Stimulated activated CD4-positive, alpha-beta T cell treated with anti-CD3 and anti-CD28 coated beads, Interleukin-1b, Interleukin-23, amount 100 ng/mL, for 1 hour (primary cell): ENCODE measurements at places on chromosomes 6 and 20.

DNA sequence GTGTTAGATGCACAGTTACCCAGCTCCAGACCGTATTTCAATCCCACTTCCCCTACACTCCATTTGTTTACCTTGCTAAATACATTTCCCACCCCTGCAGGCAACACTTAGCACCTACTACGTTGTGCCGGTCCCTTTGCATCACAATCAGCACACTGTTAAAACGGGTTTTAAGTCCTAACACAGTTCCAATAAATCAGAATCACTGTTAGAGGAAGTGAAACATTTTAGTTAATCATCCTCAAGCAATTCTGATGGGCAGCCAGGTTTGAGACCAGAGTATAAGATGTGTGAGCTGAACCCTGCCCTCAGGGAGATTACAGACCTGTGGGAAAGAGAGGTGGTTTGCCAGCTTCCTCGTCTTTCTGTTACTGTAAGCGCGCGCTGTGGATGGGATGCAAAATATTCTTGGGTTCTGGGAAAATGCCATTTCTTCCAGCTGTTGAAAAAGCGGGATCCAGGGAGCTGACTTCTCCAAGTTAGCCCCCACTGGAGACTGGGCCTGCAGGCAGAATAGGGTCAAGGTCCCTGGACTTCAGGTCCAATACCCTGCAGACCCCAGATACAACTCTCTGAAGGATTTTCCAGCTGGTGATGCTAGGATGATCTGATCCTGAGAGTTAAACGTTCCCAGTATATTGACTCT lies 3.1 kb downstream of the ZCCHC3 start:
- DNase-seq, result no peak

DNA sequence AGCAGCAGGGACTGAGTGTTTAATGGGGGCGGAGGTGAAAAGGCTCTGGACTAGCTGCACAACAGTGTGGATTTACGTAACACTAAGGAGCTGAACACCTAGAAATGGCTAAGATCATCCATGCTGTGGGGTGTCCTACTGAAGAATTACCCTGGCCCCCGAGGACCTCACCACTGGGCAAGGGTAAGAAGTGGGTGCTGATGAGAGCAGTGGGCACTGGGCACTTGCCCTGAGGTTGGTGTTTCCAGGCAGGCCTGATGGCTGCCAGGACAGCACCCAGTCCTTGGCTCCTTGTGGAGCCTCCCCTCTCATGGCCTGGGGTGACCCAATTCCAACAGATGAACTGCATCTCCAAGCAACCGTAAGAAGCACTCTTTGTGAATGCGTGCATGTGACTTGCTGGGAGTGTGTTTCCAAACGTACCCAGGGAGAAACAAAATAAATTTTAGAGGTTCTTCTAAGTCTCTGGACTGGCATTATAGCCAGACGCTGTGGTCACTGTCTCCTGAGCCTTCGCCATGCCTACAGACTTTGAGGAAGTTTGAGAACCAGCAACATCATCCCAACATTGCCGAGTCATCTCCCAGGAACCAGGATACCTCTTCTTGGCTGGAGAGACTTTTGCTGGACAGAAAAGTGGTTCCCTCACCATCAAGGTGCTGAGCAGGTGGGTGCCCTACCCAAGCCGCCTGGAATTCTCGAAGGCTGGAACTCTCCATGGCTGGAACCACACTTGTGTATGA lies 245.9 kb downstream of the ERMARD start:
- DNase-seq, result no peak

DNA sequence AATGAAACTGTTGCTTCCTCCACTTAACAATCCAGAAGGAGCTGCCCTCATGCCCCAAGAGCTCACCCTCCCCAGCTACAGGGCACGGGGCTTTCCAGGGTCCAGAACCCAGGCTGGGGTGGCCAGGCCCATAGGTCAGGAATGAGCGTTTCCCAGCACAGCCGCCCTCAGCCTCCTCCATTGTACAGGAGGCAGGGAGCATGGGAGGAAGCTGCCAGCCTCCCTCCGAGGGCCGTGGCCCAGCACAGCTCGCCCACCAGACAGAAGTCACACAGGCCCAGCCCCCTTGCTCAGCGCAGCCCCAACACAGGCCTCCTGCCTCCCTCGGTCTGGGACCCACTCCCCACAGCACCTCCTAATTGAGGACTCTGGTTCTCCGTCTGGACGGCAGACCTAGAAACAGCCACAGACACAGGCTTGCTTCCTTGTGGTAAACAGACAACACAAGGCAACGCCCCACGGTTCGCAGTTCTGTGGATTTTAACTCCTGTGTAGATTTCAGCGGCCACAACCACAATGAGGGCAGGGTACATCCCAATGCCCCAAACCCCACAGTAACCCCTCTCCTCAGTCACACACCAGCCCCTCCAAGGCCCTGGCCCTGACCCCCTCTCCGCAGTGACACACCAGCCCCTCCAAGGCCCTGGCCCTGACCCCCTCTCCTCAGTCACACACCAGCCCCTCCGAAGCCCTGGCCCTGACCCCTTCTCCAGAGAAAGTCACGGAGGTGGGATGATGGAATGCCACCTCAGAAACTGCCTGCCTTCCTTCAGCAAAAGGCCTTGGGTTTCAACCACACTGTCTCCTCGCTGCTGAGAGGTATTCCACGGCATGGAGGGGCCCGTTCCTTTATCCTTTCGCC lies 173.5 kb downstream of the DLL1 start:
- no peak for DNase-seq

DNA sequence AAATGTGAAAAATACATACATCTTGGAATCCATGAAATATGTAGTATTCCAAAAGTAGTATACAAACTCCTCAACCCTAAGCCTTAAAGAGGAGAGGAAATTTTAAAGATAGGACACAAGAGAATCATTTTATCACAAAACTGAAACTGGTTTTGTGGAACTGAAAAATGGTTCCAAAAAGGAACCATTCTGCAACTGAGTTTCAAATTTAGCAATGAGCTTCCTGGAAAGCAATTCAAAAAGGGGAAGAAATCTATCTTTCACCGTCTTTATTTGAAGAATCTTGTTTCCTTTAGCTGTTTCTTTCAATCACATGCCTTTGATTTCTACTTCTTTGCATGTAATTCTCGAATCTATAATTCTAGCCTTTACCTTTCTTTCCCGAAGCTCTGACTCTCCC lies 32.2 kb upstream of the LAMP5 start:
- DNase-seq, result no peak

- DNase-seq, result no peak
Observed at GRCh38 chr6:53593001-53593488, 48.1 kb upstream of the GCLC start.
